Stimulated activated CD4-positive, alpha-beta T cell treated with anti-CD3 and anti-CD28 coated beads, Interleukin-2, amount 100 ng/mL, for 24 hours (primary cell): ENCODE measurements at places on chromosomes 2 and 18.

- no peak for DNase-seq
Observed at GRCh38 chr2:233410196-233410760, 56.0 kb downstream of the DGKD start.

DNA sequence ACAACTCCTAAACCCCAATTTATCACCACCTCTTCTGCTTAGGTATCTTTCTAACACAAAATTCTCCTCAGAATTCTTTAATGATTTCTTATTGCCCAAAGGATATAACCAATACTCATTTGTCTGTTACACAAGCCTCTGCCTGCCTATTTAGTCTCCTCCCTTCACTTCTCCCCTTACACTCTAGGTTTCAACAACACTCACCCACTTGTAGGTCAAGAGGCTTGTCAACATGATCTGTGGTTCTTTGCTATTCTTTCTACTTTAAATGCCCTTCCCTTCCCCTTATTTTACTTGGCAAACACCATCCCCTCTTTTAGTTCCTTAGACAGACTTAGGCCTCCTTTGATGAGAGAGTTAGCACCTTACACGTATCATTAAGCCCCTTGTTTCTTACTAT lies 69.0 kb upstream of the C2orf15 start:
- DNase-seq, result no peak

- DNase-seq, result no peak
Observed at GRCh38 chr2:46171996-46172546, 125.1 kb upstream of the EPAS1 start.

DNA sequence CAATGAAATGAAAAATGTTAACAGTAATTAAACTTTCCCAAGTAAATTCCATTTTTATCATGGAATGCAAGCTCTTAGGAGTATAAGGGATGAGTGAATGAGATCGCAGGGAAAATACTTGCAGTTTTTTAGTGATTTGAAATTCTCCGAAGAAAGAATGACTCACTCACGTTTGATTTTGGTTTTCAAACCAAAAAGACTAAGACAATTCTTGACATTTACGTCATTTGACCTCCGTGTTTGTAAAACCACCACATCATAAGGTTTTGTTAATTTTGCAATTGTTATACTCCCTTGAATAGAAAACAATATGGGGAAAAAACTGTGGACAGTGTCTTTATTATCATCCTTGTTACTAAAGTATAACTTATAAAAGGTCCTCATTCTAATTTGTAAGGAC lies 29.4 kb downstream of the COL4A4 start:
- no peak for DNase-seq
